ENCODE measurements at places on chromosomes 4 and X.

DNA sequence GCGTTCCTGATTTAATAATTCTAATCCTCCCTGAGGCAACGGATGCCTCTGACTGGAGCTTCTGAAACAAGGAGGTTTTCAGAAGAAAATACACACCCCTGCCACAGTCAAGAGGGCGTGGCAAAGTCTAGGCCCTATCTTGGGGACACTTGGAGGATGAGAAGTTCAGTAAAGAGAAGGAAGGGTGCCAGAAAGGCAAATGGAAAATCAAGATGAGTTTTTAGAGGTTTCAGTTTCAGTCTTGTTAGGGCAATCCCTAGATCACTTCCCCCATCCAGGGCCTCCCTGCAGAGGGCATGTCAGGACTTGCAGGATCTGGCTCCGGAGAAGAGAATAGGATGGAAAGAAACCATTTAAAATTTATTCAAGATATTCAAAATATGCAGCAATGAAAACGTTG is 28.5 kb upstream of the FGF2 start:
- no peak for DNase-seq

GRCh38 chrX:101602077-101602476 is 15.7 kb downstream of the ARMCX6 start:
- DNase-seq = no peak

- no peak for DNase-seq
Measured at GRCh38 chr4:56976283-56976836, 1.0 kb downstream of the NOA1 start.

DNA sequence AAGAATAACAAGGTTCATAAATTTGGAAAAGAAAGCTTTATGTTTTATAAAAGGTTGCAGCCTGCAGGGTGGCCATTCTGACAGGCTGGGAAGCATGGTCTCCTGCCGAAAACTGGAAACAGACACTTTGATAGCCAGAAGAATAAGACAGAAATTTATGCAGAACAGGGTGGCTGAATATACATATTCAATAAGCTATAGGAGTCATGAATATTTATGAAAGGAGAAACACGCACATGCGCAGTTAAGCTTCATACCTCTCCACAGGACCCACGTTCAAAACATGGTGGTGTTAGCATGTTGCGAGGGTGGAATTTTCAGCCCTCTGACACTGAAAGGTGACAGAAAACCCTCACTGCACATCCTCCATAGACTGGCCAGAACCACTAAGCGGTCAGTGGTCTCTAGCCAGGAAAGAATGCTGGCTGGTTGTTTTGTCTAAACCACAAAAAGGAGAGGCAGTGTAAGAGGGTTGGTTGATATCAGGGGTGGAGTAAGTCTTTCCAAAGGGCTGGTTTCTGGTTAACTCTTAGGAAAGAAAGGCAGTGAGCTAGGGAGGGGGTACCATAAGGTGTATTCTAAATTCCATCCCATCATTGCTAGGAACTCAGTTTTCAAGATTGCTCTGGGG is 58.2 kb downstream of the ANXA10 start:
- DNase-seq = no peak

GRCh38 chr4:151573945-151574344 is 165.0 kb downstream of the FHIP1A start:
- DNase-seq = no peak

DNA sequence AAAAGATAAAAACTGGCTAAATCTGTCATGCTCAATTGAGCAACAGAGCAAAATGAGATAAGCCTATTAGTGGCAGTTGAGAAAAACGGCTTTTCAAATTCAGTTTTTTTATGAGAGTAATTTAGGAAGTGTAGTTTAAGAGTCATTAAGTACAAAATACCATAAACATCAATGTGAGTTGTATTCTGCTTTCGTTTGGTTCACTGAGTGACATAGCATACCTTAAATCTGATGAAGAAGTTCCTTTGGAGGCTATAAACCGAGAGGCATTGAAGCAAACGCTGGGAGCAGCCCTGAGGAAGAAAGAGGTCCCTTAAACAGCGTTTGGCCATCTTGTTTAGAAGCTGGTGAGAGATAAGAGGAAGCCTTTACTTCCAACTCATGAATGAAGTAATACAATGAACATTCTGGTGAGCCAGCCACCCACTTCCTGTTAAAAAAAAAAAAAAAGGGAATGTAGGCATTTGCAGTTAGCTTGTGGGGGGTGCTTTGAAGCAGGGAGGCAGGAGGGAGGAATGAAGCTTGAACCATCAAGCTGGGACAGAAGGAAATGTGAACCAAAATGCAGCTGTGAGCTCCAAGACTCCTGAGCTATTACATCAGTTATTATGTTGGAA is 132.3 kb downstream of the ZNF330 start:
- DNase-seq = no peak

- DNase-seq = no peak
Measured at GRCh38 chrX:96569034-96569433, 115.6 kb upstream of the DIAPH2 start.

GRCh38 chr4:7432531-7433375 is 2.0 kb downstream of the PSAPL1 start:
- no peak for DNase-seq

- DNase-seq = no peak
Measured at GRCh38 chr4:113524505-113525186, 236.9 kb downstream of the CAMK2D start.

GRCh38 chr4:100804576-100805360 is 286.9 kb upstream of the EMCN start:
- DNase-seq = no peak

DNA sequence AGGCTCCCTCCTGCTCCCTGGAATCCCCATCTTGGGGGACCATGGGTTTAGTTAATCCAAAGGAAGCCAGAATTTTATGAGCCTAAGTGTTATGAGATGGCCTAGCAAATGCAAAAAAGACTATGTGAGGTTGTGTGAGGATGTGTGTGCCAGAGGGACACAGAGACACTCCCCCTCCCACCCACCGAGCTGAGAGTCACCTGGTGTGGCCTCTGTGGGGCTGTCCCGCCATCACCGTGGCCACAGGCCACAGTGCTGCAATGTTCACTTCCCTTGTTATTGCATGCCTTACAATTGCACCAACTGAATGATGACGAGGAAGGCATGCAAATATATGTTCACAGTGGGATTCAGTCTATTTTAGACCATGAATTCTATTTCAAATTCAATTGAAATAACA is 601 bp upstream of the FGFBP2 start:
- DNase-seq = no peak

GRCh38 chr4:72430050-72430449 is 139.0 kb downstream of the ADAMTS3 start:
- DNase-seq = no peak

GRCh38 chr4:10448991-10449390 is 8.2 kb downstream of the ZNF518B start:
- no peak for DNase-seq

DNA sequence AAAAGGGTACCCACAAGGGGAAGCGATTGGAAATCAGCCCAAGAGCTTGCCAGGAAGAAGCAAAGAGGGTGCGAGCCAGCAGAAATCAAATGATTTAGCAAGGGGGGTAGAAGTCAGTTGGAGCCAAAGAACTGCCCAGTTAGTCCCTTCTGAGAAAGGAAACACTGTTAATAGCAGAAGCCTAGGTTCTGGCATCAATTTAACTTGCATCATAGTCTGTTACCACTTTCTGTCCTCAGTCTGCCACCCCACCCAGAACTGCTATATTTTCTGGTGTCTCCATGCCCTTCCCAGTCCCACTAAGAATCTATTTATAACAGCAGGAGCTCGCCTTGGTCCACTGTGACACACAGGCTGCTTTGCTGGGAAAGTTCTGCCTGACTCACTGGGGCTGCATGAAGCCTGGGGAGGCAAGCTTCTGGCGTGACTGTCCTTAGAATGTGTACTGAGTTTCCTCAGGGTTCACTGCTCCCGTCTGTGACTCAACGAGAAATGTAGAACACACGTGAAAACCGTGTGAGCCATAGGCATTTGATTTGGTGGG is 157.8 kb upstream of the TTC29 start:
- DNase-seq = no peak

DNA sequence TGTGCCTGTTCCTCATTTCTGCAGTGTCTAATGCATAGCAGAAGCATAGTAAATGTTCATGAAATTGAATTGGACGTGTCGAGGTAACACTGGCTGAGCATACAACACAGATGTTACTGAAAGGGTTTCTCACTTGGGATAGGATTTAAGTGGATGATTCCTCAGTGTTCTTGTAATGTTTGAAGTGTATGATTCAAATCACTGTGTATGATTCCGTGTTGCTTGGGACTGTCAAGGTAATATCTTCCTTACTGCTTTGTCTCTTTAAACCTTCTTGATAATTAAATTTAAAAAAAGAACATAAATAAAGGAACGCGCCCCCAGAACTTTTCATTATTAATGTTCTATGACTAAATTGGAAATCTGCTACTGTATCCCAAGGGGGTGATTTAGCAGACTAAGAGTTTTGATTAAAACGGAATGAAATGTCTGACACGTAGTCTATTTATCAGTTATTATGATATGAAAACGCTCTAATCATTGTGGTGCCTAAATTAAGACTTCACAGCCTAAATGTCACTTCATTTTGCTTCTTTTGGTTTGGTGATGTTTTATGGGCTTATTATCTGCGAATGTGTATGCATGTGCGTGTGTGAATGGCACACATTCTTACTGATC is 696.9 kb upstream of the EPHA5 start:
- no peak for DNase-seq

GRCh38 chr4:7657545-7658297 is 223.0 kb upstream of the PSAPL1 start:
- DNase-seq = no peak

DNA sequence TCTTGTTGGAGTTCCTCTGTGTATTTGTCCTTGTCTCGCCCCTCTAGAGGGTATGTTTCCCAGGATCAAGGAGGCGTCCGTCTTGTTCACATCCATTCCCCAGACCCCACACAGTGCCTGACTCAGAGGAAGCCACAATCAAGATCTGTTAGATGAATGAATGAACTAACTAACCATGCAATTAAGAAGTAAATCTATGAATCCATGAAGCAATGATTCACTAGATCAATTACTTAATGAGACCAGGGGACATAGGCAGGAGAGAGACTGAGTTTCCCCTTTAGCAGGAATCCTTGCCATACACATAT is 11.9 kb downstream of the BLOC1S4 start:
- no peak for DNase-seq

DNA sequence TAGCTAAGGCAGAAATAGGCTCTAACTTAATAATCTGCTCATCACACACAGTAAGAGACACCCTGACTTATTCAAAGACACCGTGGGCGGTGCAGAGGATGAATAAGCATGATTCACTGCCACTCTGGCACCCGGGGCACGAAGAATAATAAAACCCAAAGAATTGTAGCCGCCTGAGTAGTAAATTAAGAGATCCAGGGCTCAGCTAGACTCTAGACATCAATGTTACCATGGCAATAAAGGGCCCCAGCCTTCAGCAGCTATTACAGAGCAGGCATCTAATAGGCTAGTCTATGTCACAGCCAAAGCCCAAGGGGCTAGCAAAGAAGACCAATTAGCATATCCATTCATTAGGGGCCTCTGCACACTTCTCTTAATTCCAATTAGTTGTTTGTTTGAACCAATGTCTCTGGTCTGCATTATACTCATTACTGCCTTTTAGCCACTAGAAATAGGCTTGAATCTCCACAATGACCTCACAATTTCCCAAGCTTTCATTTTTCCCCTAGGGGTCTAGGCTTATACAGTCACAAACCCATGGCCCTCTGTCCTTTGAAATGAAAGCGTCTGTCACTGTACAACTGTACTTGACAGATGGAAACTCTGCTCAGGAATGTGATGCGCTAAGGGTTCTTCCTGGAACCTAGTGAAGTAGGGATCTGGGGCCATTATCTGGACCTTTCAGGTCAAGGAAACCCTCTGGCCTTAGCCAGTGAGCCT is 3.0 kb upstream of the ATP1B4 start:
- DNase-seq = peak; percentile 44

GRCh38 chr4:71204056-71204455 is 134.8 kb upstream of the SLC4A4 start:
- DNase-seq = no peak

GRCh38 chrX:148380650-148381561 is 119.5 kb upstream of the AFF2 start:
- peak; percentile 35 for DNase-seq

DNA sequence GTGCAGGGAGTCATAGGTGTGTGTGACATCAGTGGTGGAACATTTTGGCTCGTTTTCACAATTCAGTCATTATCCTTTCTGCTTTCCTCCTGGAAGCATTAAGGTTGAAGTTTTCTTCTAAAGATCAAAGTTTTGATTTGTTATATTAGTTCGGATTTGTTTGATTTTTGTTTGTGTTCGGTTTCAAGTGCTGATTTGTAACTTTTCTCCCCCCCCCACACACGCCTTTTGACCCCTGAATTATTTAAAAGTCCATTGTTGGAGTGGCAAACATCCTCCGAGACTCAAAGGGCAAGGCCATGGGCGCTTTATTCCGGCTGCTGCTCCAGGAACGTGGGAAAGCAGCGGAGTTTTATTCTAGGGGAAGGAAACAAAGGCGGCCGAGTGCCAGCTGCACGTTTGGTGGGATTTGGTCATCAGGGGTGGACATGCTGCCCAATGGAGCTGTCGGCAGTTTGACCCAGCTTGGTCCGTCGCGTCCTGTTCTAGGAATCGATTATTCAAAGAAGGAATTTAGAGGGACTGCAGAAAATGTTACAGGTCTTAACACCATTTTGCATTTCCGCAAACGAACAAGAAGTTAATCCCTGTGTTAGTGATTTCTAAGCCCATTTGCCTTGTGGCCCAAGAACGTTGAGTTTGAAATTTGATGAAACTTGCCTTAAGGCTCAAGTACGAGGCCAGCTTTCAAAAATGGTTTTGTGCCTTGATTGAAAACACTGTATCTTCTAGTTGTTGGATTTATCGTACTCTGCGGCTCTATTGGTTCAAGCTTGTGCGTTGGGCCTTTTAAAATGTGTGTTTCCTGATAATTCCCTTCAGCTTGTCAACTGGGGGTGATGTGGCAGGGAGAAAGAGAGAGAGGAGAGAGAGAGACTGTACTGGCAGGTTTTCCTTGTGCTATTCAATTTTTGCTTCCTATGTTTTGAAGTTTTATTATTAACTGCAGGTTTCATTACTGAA is 565 bp upstream of the ZNF41 start:
- no peak for DNase-seq

DNA sequence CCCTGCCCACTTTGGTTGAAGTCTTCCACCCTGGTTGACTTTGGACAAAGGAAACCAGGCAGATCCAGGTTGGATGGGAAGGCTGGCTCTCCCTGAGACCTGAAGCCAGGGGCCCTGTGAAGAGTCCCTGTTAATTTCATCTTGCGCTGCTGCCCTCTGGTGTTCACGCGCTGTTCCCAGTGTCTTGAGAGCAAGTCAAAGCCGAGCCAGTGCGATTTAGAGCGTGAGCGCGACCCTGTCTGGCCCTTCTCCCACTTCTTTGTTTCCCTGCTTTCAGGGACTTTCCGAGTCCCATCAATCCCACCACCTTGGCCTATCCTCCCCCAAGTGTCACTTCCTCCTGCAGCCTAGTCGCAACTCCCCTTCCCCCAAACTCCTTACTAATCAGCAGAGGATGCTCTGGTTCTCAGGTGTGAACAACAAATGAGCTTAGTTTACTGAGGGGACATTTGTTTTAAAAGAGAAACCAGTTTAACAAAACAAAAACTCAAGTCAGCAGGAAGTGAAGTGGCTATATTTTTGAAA is 25.8 kb upstream of the CHRNA9 start:
- peak; percentile 94 for DNase-seq

- no peak for DNase-seq
Measured at GRCh38 chr4:142324572-142324971, 521.5 kb downstream of the INPP4B start.
